HuH-7.5 (cell line): ENCODE measurements at places on chromosomes 4 and X.
A peak's percentile ranks its signal among the peaks of the same experiment; 100 is the strongest.

DNA sequence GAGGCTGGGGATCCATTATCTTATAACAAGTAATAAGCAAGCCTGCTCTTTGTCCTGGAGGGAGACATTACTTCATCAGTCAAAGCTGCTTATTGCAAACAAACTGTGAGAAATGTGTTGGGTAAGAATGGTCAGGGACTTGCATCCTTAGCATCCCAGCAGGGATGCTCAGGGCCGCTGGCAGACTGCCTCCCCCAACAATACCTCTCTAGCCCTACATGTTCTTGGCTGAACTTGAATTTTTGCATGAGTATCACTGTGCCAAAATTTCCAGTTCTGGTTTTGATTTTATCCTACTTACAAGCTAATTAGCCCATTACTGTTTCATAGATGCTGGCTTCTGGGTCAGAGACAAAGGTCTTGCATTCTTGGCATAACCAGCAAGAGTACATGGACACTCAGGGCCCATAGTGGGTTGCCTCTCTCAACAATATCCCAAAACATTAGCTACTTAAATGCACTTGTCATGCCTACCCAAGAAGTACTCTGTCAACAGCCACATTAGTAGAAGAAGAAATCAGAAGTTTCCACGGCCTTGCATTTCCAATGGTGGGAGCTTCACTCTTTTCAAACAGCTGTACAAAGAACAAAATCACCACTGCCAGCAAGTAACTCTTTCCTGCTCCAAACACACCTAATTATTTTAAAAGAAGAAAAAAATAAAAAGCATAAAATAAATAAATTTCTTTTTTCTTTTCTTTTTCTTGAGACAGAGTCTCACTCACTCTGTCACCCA lies 41.9 kb upstream of the NEUROG2 start:
- no peak for DNase-seq

DNA sequence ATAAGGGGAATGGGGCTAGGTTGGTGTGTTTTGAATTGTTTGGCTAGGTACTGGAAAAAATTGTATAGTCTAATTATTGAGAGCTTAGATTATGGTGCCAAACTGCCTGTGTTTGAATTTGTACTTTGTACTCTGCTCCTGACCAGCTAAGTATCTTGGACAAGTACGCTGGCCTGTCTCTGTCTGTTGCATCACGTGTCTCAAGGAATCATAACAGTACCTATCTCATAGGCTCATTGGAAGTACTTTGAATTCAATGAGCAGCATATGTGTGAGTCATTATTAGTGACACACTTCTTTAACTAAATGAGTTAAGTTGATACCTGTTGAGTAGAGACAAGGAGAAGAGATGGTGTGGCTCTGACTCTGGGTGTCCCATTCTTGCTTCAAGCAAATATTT lies 69.5 kb upstream of the MND1 start:
- DNase-seq = no peak

DNA sequence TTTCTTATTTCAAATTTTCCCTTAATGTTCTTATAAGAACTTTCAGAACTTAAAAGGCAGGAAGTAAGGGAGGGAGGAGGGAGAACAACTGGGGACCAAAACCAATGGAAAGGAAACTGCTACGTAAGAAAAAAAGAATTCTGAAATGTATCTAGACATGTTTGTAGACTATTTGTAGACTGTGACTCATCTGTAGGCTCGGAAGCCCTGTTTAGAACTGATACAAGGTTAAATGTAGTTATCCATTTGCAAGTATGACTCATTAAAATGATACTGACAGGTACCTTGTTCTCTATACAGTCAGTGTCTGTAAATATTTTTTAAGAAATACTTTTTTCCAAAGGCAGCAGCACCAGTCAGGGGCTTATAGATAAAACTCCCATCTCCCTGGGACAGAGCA lies 202.0 kb downstream of the DHX15 start:
- DNase-seq = peak; percentile 15

- no peak for DNase-seq
Measured at GRCh38 chr4:143241892-143242291, 57.2 kb downstream of the USP38 start.

DNA sequence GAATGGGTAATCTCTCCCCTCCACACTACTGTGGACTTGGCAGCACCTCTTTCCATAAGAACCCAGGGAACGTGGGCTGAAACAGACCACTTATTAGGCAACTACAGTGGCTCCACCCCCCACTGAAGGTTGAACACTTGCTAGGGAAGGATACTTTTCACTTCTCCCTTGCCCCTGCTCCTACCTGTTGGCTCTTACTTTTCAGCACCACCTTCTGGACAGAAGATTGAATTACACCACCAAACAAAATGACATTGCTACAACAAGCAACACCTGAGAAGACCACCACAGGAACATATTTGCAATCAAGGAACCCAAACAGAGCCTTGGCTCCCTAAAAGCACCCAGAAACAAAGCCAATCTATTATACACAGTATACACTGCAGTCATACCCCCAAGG lies 132.1 kb upstream of the CXCL13 start:
- DNase-seq = peak; percentile 31

DNA sequence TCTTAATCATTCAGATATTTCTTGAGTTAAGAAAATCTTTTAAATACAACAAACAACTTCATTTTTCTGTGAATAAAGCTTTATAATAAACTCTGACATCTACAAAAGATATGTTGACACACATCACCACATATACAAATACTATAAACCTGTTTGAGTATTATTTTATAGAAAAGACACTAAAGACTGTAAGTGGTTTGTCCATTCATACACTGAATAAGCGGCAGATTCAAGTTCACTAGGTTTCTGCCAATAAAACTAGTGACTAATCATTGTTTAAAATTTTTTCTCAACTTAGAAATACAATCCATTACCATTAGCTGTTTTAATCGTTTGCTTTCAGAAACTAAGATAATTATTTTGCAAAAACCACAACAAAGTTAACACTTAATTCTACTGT lies 1900.0 kb downstream of the C4orf33 start:
- DNase-seq = no peak

DNA sequence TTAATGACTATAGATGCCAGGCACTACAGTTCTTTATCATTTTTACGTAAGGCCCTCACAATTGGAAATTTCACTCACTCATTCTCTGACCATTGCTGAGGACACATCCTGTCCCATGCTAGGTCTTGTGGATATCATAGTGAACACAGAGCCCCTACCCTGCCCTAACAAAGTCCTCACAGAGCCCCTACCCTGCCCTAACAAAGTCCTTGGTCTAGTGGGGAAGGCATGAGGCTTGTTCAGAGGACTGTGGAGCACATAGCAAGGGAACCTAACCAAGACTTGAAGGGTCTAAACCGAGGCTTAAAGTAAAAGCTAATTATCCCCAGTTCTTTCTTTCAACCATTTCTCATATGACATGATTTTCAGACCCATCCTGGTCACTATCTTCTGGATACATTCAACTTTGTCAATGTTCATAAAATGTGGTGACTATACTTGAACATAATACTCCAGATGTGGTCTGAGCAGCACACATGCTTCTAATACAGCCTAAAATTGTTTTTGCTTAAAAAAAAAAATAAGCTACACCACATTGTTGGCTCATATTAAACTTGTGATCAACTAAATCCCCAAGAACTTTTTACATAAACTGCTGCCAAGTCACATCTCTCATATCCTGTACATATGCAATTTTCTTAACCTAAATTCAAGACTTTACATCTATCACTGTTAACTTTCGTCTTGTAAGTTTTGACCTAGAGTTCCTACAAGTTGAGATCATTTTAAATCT lies 77.0 kb downstream of the GPC3 start:
- DNase-seq = no peak
